ENCODE measurements at places on chromosomes 1 and 21.

DNA sequence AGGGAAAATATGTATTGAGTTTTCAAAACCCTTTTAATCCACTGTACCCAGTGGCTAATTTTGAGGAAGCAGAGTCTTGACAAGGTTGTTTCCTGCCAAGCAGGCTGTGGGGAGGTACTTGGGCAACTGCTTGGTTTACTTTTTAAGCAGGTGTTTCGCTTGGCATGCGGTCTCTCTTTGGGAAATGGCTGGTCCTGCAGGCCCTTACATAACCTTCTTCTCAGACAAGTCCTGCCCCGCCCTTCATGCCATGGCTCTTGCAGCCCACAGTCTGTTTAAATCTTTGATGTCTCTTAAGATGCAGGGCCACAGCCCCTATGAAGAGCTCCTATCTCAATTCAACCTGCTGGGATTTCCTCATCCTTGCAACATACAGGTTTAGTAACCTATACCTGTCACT, 36.0 kb upstream of the ABCD3 start:
- no peak for DNase-seq

DNA sequence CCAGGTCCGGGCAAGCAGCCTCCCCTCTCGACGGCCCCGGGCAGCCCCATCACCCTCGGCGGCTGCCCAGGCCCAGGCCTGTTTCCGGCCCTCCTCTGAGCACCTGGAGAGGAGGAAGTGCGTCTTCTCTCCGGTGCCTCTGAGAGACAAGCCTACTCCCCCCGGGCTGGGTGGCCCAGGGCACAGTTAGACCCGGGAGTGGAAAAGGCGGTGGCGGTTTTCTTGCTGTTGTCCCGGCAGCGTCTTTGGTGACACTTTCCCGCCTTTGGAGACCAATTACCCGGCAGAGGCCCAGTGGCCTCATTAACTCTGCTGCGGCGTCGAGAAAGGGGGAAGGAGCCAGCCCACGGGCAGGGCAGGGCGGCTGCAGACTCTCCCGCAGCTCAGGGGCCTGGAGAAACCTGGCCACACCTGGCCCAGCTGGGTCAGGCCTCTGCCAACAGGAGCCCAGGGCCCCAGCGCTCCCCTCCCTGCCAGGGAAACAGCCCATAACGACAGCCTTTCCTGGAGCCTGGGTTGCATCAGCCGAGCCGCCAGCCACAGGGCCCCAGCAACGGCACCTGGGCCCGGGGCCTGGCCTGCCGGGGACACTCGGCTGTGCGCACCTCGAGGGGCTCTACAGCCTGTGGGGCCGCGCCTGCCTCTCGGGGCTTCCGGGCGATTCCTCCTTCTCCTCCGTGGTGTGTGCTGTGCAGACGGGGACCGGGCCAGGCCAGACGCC, 28.4 kb upstream of the C1orf159 start:
- DNase-seq = no peak

- peak; percentile 81 for DNase-seq
Measured at GRCh38 chr1:182588500-182589396, at the start of gene RNASEL. Gene RNASEL, minus strand, starts transcription at chr1:182589256. Its CDS starts 2,450 bp downstream, at chr1:182586806.

DNA sequence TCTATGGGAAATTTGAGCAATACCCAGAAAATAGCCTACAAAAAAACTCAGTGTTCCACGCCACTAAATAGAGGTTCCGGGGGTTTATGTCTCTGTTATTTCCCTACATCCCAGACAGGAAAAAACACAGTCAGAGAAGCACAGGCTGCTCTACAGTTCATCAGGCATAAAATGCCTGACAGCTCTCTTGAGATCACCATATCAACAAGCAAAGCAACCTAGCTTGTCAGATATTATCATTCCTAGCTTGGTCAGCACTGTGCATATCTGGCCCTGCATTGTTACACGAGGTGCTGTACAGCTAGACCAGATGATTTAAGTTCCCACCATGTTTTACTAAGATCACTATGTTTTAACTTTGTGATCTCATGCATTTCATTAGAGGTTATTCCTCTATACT, 172.6 kb downstream of the PTPRC start:
- DNase-seq = no peak

- DNase-seq = no peak
Measured at GRCh38 chr21:41373253-41373652, 11.4 kb downstream of the MX2 start.

DNA sequence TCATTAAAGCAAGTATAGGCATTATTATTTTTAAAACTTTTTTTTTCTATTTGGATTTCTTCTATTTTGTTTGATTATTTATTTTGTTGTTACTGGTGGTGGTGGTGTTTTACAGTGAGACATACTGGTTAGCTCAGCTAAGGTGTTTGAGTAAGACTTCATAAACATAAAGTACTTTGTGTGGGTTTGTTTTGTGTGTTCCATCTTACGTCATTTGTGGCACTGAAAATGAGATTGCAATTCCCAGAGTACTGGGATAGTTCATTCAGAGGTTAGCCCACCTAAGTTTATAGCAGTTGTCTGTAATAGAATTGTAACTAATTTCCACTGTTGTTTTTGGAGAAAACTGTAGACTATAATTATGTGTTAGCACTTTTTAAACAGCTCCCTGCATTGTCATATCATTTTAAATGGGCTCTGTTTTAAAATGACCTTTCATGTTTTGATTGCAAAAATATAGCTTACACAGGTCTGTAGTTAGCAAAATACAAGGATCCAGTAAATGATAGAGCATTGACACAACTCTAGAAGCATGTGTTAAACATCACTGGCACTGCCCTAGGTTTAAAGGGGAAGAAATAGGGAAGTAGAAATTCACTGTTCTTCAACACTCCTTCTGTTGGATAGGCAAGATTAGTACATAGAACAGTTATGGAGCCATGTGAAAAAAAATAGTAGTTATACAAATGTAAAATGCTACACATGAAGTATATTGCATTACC, 171.7 kb downstream of the NFIA start:
- DNase-seq = peak; percentile 56

DNA sequence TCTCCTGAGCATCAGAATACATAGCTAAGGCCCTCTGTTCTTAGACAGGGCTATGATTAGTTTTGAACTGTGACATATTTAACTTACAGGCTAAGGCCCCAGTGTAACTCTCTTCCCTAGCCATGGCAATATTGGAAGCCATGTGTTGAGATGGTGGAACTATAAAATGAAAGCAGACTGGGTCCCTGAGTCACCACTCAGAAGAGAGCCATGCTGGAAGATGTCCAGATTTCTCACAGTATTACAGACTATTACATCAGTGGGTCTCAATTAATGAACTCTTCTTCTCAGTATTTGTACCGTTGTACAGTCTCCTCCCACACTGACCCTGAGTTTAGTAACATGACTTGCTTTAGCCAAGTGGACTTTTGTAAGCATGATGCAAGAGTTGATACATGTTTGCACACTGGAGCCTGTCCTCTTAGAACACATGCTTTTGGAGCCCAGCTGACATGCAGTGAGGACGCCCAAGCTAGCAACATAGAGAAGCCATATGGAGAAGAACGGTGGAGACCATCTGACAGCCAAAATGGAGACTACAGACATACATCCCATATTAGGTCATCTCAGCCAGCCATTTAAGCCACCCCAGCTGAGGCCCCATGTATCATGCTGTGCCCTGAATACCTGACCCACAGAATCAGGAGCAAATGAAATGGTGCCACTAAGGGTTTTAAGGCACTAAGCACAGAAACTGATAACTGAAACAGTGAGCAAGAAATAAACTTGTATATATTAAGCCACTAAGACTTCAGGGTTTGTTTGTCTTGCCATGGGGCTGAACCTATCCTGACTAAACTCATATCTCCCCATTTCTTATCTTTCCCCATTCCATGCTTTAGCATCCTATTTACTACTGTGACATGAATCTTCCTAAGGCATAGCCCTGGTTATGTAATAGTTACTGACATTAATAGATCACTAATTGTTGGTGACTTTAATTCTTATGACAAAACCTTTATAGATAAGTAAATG, 24.4 kb downstream of the TBX15 start:
- DNase-seq = peak; percentile 99

GRCh38 chr1:111792249-111792648, 36.5 kb downstream of the DDX20 start:
- DNase-seq = no peak

DNA sequence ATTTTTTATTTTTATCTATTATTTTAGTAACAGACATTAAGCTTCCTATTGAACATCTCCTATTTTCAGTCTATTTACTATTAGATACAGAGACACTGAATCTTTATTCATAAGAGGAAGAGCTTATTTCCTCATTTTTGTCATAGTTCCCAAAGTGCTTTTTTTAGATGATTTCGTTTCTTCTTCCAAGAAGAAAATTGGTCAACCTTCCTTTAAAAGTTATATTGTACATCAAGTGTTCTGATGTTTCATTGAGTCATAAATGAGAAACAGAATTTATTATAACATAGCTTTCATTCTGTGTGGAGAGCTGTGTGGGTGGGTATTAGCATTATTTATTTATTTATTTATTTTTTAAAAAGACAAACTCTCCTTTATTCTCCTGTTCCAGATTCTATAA, 50.6 kb upstream of the BACH1 start:
- DNase-seq = peak; percentile 69

DNA sequence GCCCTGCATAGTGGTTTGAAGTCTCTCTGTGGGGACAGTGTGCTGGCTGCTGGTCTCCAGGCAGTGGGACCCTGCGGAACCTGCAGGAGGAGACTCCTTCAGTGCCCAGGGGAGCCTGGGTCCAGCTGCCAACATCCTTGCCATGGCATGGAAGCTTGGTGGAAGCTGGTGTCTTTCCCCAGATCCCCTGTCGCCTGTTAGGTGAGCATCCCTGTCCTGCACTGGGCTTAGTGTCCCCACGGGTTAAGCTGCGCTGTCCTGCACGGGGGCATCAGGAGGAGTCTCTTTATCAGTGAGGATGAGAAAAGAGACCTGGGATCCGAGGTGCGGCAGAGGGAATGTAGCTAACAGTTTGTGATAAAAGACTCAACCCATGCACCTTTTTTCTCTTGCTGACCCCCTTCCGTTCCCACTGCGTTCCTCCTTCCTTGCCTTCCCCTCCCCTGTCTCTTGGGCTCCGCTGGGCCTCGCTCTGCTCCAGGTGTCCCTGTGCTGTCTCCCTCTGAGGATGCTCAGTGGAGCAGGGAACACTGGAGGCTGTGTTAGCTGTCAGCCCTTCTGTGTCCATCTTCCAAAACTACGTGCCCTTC, 59.3 kb downstream of the SLC37A1 start:
- no peak for DNase-seq

GRCh38 chr21:38628349-38628748, 130.1 kb upstream of the ERG start:
- no peak for DNase-seq

GRCh38 chr1:87826681-87827251, 498.1 kb downstream of the LMO4 start:
- peak; percentile 90 for DNase-seq

- no peak for DNase-seq
Measured at GRCh38 chr1:90607736-90608135, 109.4 kb downstream of the BARHL2 start.

DNA sequence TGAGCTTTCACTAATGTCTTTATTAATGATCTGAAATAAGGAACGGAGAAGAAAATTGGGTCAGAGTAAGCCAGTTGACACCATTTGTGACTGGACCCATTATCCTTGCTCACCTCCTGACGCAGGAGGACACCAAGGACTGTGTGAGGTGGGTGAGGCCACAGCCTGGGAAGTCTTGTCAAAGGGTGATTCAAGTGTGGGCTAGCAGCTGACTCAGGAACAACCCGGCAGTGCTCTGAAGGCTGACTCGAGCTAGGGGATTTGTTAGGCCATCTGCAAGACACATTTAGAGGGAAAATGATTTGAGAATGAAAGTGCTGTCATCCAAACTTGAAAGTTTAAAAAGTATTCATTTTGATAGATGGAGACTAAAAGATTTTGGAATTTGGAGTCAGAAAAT, 21.2 kb downstream of the PRRX1 start:
- DNase-seq = peak; percentile 99

GRCh38 chr1:245054105-245054504, 100.7 kb upstream of the KIF26B start:
- no peak for DNase-seq

DNA sequence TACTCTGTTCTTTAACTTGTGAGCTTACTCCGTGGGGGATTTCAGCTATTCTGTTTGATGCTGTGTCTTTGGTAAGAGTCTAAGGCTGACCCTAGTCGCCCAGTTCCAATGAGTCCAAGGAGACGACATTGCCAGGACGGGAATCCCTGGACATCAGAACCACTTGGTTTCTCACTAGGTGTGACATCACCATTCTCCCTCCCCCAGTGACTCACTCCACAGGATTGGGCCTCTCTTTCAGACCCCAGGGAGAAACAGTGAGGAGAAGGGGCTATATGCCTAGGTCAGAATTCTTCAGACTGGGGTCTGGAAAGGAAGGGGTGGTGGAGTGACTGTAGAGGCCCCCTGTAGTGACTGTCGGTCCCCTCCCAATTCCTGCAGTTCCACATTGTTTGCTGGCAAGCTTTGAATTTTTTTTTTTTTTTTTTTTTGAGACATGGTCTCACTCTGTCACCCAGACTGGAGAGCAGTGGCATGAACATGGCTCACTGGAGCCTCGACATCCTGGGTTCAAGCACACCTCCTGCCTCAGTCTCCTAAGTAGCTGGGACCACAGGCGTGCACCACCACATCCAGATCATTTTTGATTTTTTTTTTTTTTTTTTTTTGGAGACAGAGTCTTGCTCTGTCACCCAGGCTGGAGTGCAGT, 21.3 kb downstream of the ALPL start:
- DNase-seq = peak; percentile 60

- no peak for DNase-seq
Measured at GRCh38 chr1:158333405-158334155, 2.2 kb upstream of the CD1B start.

DNA sequence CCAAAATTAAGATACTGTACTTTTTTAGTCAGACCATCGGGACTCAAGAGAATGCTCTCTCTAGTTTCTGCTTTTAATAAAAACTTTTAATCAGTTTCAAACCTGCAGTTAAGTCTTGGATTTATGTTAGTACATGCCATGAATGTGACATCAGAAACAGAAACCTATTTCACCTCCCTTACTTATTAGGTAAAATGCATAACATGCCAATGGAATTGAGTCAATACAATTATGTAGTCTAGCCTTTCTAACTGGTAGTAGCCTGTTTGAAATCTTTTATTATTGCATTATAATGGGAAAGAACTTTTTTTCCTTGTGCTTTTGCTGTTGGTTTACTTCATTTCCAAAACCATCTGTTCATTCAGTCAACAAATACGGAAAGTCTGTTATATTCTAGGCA, 4.8 kb downstream of the PHACTR4 start:
- DNase-seq = peak; percentile 10

DNA sequence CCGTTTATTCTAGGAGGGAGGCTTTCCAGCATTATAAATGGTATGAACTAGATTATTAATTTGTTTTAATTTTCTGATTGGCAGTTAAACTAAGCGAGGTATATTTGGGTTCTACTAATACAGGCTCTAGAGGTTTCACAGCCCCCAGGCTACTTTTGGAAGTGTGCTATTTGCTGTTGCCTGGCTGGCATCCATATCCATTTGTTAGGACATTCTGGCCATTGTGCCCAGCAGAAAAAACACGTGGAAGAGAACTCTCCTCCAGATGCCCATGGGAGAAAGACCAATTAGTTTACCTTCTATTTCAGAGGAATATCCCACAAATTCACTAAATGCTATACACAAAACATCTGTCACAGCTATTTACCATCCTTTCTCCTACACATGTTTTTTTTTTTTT, 29.3 kb downstream of the MACO1 start:
- DNase-seq = no peak
